ENCODE measurements at places on chromosomes 4 and X. TPM values are rescaled to one million over a fixed set of nuclear protein-coding genes. Genes with fewer than 3 reads are reported as not detected.

Gene RS1
- total RNA-seq, result not detected

Gene HTN3
- not detected for total RNA-seq

Gene C4orf50
- total RNA-seq, result under 0.01 TPM

GRCh38 chr4:6198768-6199421, 1.5 kb downstream of the JAKMIP1 start:
- peak overlapping the region; percentile 55 for H3K4me3 ChIP-seq
- H3K27me3 ChIP-seq, result peaks cover 60% of the 10 kb centered on the region
- H3K36me3 ChIP-seq, result no peaks in the 10 kb centered on the region

GRCh38 chrX:69128588-69128987, 36.7 kb downstream of the PJA1 start:
- H3K36me3 ChIP-seq, result no peaks in the 10 kb centered on the region
- H3K4me3 ChIP-seq, result peak overlapping the region; percentile 21
- no peak overlapping the region for H3K27ac ChIP-seq
- peaks cover 82% of the 10 kb centered on the region for H3K27me3 ChIP-seq

- H3K27me3 ChIP-seq, result no peaks in the 10 kb centered on the region
- no peak overlapping the region for H3K4me3 ChIP-seq
- H3K36me3 ChIP-seq, result no peaks in the 10 kb centered on the region
- no peaks in the 10 kb centered on the region for H3K4me1 ChIP-seq
- H3K27ac ChIP-seq, result no peak overlapping the region
- DNase-seq, result no peak
These were observed 91.9 kb upstream of the TMEM164 start for GRCh38 chrX:109911046-109911445.

GRCh38 chr4:186134257-186134656, 29.8 kb downstream of the FAM149A start:
- no peak overlapping the region for H3K27ac ChIP-seq
- H3K4me1 ChIP-seq, result no peaks in the 10 kb centered on the region
- no peaks in the 10 kb centered on the region for H3K36me3 ChIP-seq
- H3K4me3 ChIP-seq, result no peak overlapping the region

GRCh38 chr4:108427946-108428485, 192.4 kb upstream of the RPL34 start:
- H3K27ac ChIP-seq, result no peak overlapping the region
- no peaks in the 10 kb centered on the region for H3K36me3 ChIP-seq
- no peaks in the 10 kb centered on the region for H3K27me3 ChIP-seq

DNA sequence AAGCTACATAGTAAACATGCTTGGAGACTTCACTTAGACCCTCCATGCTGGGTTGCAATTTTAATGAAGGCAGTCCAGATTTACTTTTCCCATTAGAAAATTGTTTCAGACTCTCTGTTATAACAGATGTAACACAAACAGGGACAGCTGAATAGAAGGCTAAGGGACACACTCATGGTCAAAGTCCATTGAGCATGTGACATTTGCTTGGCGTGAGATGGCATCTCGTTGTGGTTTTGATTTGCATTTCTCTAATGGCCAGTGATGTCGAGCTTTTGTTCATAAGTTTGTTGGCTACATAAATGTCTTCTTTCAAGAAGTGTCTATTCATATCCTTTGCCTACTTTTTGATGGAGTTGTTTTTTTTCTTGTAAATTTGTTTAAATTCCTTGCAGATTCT, 358.2 kb upstream of the CLNK start:
- H3K36me3 ChIP-seq, result no peaks in the 10 kb centered on the region
- no peaks in the 10 kb centered on the region for H3K27me3 ChIP-seq
- no peaks in the 10 kb centered on the region for H3K4me1 ChIP-seq
- H3K4me3 ChIP-seq, result no peak overlapping the region

DNA sequence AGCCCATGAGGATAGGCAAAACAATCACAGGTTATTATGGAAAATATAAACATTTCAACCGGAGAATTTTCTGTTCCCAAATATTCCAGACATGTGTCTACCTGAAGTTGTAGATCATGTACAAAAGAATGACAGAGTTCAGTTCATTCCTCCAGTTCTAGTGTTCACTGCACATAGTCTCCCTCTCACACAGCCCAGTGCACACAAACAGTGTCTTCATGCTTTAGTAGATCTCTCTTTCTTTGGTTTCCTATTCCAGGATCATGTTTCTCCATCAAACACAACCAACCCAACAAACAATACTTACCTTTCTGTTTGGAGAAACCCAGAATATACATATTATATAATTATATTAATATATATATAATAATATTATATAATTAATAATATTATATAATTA, 671.9 kb downstream of the TRIML1 start:
- H3K36me3 ChIP-seq, result no peaks in the 10 kb centered on the region
- no peak overlapping the region for H3K27ac ChIP-seq
- no peaks in the 10 kb centered on the region for H3K27me3 ChIP-seq

DNA sequence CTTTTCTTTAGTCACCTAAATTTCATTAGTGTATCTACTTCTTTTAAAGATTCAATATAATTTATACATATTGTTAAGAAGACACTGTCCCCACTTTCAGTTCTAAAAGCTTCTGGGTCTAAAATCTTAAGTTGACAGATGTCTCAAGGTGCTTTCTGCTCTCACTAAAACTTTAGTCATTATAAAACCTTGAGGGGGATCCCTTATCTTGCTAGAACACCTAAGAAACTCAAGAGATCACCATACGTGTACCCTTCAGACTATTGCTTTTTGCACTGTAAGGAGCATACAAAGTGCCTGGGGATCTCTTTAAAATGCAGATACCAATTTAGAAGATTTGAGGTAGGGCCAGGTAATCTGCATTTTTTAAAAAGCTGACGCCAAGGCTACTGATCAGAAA, 30.1 kb downstream of the CYBB start:
- no peak for DNase-seq
- no peaks in the 10 kb centered on the region for H3K36me3 ChIP-seq
- H3K4me1 ChIP-seq, result no peaks in the 10 kb centered on the region
- no peaks in the 10 kb centered on the region for H3K27me3 ChIP-seq
- H3K27ac ChIP-seq, result no peak overlapping the region

GRCh38 chr4:63085091-63085490, 1324.2 kb downstream of the TECRL start:
- no peaks in the 10 kb centered on the region for H3K4me1 ChIP-seq
- H3K4me3 ChIP-seq, result no peak overlapping the region
- H3K27me3 ChIP-seq, result no peaks in the 10 kb centered on the region
- no peak for DNase-seq

DNA sequence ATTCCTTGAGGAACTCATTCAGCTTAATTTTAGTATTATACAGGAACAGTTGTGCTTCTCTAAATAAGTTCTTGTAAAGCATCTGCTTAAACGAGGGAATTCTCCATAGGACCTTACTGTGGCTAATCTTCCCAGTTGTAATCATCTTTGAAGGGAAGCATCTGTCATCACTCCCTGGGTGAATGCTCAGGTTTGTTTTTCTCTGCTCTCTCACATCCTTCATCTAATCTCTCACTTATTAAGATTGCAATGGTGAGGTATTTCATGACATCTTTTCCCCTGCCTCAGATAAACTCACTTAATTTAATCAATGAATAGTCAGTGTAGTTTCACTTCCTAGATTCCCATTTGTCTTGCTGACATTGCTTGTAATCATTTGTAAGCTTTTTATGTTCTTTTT, 121.8 kb upstream of the ADAMTS3 start:
- H3K27me3 ChIP-seq, result no peaks in the 10 kb centered on the region
- H3K36me3 ChIP-seq, result no peaks in the 10 kb centered on the region
- no peak for DNase-seq
- no peak overlapping the region for H3K27ac ChIP-seq

- H3K4me1 ChIP-seq, result no peaks in the 10 kb centered on the region
- H3K27ac ChIP-seq, result no peak overlapping the region
- DNase-seq, result no peak
- no peak overlapping the region for H3K4me3 ChIP-seq
These were observed 309.9 kb downstream of the SPOCK3 start for GRCh38 chr4:166924424-166924823.

Measured in breast epithelium (tissue), 4 donors.